ENCODE measurements at places on chromosomes 3 and 15. TPM values are rescaled to one million over a fixed set of nuclear protein-coding genes. Genes with fewer than 3 reads are reported as not detected.
A peak's percentile ranks its signal among the peaks of the same experiment; 100 is the strongest.

The CTXN2 gene
- total RNA-seq: not detected

The CRYGS gene
- 4.3 TPM for total RNA-seq

The LYZL4 gene
- total RNA-seq: not detected

The LSG1 gene
- 76.6 TPM for total RNA-seq

- DNase-seq: no peak
These were observed 156.5 kb downstream of the CADPS start for GRCh38 chr3:62718515-62719320.

DNA sequence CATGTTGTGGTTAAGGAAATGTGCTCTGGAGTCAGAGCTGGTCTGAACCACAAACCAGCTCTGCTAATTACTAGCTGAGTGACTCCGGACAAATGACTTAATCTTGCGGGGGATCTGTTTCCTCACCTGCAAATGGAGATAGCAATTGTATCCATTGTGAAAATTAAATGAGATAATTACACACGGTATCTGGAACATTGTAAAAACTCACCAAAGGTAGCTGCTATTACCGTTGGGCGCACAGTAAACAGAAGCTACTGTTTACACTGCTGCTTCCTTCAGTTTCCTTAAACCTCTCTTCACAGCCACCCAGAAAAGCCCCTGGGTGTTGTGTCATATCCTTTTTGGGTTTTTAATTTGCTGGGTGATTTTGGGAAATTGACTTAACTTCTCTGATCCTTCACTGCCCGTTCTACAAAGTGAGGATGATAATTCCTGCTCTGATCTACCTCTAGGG lies 107.8 kb downstream of the MEGF11 start:
- no peak for DNase-seq

GRCh38 chr15:78329625-78330024 lies 10.5 kb upstream of the CRABP1 start:
- no peak for DNase-seq

DNA sequence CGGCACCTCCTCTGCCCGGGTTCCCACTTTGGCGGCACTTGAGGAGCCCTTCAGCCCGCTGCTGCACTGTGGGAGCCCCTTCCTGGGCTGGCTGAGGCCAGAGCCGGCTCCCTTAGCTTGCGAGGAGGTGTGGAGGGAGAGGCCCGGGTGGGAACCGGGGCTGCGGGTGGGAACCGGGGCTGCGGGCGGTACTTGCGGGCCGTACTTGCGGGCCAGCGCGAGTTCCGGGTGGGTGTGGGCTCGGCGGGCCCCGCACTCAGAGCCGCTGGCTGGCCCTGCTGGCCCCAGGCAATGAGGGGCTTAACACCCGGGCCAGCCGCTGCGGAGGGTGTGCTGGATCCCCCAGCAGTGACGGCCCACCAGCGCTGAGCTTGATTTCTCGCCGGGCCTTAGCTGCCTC lies 14.4 kb upstream of the DAPK2 start:
- DNase-seq: no peak

- DNase-seq: no peak
These were observed 130.1 kb downstream of the DNAJB8 start for GRCh38 chr3:128336337-128337156.

GRCh38 chr3:138492980-138493675 lies 58.7 kb downstream of the ESYT3 start:
- DNase-seq: no peak

GRCh38 chr3:11236588-11237461 lies 35.4 kb upstream of the ATG7 start:
- DNase-seq: peak; percentile 80

DNA sequence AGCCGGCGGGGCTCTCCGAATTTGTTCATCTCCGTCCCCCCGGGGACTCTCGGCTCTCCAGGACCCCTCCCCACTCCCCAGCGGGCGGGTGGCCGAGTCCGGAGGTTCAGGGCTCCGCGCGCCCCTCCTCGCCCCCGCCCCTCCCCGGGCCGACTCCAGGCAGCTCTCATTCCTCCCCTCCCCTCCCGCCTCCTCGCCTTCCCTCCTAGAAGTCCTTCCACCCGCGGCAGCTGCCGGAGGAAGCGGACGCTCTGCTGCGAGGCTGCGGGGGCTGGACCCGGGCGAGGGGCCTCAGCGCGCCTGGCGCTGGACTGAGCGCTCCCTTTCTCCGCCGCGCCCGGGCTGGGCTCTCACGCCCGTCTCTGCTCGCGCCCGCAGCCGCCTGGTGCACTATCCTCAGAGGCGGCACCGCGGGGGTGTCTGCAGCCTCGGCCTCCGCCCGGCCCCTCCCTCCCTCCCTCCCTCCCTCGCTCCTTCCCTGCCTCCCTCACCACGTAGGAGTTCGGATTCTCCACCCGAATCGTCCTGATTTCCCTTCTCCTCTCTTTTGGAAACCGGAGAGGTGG lies at the start of gene ROBO2:
Gene ROBO2 (plus strand): TSS at position 494 of the 566 bp plus-strand sequence. CDS start 687 bp downstream, outside the sequence.
- peak; percentile 87 for DNase-seq

- DNase-seq: peak; percentile 81
These were observed 94.7 kb downstream of the IL5RA start for GRCh38 chr3:3015185-3016089.

All from stomach (tissue), 19 donors.